ENCODE measurements at places on chromosomes 1 and 21.

GRCh38 chr21:45404730-45405270 lies at the start of gene COL18A1:
Gene COL18A1, plus strand, starts transcription at chr21:45405165. Its CDS starts 66 bp downstream, at chr21:45405231.
- no peak for DNase-seq

- no peak for DNase-seq
Observed at GRCh38 chr1:168264296-168264695, 16.4 kb upstream of the TBX19 start.

- DNase-seq, result no peak
Observed at GRCh38 chr1:67711158-67711854, 26.3 kb downstream of the GADD45A start.

GRCh38 chr1:227559499-227559898 lies 3.9 kb upstream of the ZNF678 start:
- no peak for DNase-seq

DNA sequence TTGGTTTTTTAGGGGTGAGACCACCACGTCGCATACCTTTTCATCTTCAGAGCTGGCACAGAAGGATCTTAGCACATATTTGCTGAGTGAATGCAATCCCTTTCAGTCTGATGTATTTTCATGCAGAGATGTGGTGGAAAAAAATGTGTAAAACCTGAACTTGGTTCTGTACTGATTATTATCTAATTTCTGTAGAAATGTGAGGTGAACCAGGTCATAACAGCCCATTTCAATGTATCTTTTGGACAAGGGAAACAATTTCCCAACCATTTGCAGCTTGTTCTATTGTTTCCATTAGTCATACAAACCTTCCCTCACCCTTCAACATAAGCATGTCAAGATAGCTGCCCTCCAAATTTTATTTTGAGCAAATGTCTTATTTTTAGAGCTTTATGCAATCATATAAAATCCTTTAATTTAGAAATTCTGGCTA lies 46.8 kb upstream of the RUNX1 start:
- DNase-seq, result no peak

DNA sequence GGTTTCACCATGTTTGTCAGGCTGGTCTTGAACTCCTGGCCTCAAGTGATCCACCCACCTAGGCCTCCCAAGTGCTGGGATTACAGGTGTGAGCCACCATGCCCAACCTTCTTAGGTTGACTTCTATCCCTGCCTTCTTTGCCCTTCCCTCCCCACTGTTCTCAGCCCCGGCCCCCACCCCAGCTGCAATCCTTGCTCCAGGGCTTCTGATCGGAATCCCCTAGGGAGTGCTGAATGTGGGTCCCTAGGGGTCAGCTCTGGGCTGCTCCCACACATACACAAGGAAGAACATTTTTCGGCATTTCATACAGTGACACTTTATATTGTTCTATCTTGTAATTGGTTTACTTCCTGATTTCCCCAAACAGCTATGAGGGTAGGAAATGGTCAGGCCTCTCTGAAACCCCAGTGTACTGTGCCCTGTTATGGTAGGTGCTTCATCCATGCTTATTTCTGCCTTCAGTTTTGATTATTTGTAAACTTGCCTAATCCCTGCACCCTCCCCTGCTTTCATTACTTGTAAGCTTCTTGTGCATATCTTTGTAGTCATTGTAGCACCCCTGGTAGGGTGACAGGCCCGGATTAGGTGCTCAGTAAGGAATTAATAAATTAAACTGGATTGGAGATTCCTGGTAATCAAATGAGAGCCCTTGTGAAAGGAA lies 5.8 kb upstream of the SRP9 start:
- no peak for DNase-seq

GRCh38 chr1:220878191-220879075 lies 810 bp upstream of the HLX start:
- no peak for DNase-seq

- no peak for DNase-seq
Observed at GRCh38 chr1:214205053-214205452, 75.9 kb upstream of the SMYD2 start.

DNA sequence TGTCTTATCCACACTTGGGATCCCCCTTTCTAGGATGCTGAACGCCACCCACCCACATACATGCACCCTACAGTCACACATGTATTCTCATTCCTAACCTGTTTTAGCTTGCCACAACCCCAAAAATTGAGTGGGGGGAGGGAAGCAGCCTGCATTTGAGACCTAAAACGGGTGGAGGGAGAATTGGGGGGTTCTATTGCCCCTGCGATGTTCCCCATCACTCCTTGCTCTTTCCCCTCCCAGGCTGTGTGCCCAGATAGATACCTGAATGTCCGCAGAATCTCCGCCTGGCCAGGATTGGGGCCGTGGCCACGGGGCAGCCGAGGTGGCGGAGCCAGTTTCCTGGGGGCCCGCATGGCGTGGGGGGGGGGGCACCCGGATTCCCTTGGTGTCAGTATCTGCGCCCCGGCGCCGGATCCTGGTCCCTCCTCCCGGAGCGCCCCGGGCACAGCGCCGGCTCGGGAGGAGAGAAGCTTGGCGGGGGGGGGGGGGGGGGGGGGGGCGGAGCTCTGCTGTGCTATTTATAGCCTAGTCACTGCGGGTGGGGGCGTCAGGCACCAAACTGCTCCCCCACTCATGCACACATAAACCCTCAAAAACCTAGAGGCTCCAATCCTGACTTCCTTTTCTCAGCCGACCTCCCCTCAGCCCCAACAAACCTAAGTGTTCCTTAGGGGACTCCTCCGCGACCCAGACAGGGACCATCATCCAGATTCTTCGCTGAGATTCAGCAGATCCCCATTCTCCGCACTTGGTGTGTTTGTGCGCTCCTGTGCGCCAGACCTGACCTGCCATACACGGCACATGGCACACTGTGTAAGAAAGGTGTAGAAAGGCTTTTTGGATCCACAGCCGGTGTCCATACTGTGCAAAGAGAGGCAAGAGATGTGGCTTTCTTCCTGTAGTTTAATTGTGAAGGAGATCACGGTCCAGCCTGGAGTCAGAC lies 1.9 kb downstream of the ANKRD34A start:
- no peak for DNase-seq

DNA sequence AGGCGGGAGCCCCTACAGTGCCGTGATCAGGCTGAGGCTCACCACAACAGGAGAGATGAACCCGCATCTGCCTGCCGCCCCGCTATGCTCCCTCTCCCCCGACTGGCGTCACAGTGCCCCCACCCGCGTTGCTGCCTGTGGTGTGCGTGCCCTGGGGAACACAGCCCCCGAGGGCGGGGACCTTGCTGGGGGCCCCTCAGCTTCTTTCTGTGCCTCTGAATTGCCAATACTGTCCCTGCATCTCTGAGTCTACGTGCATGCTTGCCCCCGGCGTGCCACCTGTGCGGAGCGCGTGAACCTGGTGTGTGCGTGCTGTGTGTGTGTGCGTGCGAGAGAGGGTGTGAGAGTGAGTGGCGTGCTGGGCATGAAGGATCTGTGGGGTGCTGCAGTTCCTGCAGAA lies 10.3 kb downstream of the PARS2 start:
- DNase-seq, result no peak

GRCh38 chr1:31977385-31978131 lies 36.1 kb upstream of the KHDRBS1 start:
- no peak for DNase-seq

- no peak for DNase-seq
Observed at GRCh38 chr1:45512641-45513054, 9.0 kb downstream of the PRDX1 start.

GRCh38 chr1:220556641-220557040 lies 28.7 kb downstream of the MARK1 start:
- no peak for DNase-seq

DNA sequence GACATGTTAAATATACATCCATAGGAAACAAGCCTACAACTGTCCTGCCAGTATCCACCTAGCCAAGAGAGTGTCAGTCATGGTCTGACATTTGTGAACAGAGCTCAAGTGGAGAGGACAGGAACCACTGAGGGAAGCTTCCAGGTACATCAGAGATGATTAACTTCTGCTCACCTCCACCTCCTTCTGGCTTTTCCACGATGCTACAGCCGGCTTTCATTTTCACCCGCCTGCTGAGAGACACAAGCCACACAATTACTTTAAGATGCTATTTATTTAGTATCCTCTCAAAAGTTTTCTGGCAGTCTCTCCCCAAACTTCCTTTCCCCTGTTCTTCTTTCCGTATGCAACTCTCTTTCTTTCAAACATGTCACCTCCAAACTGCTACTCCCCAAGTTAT lies 2.1 kb downstream of the ETV3 start:
- no peak for DNase-seq

DNA sequence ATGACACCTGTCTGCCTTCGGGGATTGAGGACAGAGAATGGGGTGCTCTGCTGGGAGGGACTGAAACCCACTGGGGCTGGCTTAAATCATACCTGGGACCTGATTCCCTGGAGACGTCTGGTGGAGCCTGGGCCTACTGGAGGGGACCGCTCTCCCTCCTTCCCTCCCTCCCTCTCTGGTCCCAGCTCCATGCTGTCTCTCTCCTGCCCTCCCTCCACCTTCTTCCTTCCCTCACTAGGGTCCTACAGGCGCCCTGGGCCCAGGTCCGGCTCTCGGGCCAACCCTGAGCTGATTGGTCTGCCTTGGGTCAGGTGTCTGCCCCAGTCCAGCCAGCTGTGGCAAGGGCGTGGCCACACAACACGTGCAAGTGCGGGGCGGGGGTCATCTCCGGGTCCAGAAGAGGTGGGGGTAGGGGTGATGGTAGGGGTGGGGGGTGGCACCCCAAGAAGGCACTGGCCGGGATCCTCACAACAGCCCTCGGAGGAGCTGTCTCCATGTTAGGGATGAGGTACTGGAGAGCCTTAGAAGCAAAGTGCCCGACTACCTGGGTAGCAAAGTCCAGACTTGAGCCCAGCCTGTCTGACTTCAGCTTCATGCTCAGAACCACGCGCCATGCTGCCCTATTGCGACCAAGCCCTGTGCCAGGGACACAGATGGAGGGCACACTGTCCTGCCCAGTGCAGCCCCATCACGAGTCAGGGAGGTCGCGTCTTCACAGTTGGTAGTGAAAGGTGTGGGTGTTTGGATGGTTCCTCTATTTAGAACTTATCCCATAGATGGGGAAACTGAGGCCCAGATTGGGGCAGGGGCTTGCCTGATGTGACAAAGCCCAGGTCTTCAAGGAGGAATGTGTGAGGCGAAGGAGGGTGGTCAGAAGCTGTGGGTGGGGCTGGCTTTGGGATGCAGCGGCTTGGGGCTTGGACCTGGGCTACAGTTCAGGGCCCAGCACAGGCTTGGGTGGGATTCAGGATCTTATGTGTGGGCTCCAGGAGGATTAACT lies 574.1 kb downstream of the PTPRU start:
- DNase-seq, result no peak

- no peak for DNase-seq
Observed at GRCh38 chr21:21383126-21383525, 384.9 kb downstream of the NCAM2 start.

DNA sequence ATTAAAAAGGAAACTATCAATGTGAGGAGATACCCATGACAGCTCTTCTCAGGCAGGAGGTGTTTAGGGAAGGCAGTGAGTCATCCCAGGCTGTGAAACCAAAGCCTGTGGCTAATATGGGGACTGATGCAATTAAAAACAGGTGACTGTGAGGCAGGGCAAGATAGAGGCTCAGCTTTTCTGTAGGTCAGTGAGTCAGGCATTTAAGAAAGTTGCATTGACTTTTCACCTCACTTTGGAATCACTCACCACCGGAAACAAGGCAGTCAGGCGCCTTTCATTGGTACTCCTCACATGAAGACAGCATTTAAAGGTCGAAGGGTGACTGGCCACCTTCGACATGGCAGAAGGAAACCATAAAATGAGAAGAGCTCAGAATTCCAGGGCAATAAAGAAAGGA lies 54.5 kb downstream of the PAPPA2 start:
- DNase-seq, result no peak

DNA sequence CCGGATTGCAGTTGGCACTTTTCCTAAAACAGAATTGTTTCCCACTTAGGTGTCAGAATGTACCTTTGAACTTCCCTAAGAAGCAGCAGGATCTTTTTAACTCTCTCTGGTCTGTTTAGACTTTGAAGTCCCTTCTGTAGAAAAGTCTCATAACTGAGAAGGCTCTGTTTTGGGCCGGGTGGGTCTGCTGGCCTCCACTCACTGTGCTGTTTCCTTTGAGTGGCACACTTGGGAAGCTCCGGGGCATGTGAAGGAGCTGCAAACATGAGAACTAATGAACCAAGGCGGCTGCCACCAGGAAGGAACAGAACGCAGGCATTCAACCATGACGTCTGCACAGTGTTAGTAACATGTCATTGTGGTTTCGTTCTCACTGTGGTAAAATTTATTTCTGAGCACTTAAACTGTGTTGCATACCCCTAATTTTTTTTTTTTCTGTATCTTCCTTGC lies 19.5 kb upstream of the NCMAP start:
- peak; percentile 41 for DNase-seq

- DNase-seq, result no peak
Observed at GRCh38 chr1:162902416-162902815, 41.4 kb upstream of the CCDC190 start.

GRCh38 chr1:234620272-234621126 lies 10.5 kb upstream of the IRF2BP2 start:
- no peak for DNase-seq

DNA sequence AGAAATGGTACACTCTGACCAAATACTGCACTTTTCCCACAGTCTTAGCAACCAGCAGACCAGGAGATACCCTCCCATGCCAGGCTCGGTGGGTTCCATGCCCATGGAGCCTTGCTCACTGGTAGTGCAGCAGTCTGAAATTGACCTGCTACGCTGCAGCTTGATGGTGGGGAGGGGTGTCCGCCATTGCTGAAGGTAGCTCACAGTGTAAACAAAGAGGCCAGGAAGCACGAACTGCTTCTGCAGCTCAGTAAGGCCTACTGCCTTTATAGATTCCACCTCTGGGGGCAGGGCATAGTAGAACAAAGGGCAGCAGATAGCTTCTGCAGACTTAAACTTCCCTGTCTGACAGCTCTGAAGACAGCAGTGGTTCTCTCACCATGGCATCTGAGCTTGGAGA lies 12.3 kb upstream of the IFI44L start:
- DNase-seq, result no peak

DNA sequence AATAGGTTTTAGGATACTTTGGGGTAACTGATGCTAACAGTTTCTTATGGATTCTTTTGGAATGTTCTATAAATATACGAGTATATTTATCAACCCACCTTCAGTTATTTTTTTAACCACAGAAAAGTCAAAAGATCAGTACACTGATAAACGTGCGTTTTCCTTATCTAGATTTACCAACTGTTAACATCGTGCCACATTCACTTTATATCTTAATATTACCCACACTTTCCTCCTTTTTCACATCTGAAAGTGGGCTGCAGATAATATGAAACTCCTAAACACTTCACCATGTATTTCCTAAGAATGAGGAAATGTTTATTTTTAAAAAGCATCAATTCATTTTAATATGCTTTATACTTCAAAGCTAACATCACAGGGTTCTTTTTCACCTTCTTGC lies 7.7 kb downstream of the ATF6 start:
- DNase-seq, result no peak
